ENCODE measurements at places on chromosomes 1 and 21.

- no peak for DNase-seq
These were observed 78.8 kb downstream of the TRABD2B start for GRCh38 chr1:47918257-47918867.

DNA sequence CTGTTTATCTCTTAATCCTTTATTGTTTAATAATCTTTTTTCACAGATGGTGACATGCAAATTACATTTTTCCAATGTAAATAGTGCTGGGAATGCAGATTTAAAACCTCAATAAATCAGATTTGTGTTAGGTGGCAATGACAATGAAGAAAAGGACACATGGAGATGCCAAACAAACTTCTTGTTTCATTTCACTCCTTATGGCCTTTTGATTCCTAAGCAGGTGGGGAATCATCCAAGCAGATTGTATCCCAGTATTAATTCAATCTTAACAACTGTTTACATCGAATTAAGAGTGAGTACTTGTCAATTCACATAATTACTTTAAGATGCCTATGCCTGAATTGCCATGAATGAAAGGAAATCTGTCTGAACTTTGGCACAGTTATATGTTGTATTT lies 98.9 kb upstream of the RGS18 start:
- no peak for DNase-seq

GRCh38 chr1:235275223-235275622 lies 52.8 kb downstream of the ARID4B start:
- peak; percentile 21 for DNase-seq

- no peak for DNase-seq
These were observed 1.9 kb upstream of the TMEM35B start for GRCh38 chr1:34987018-34987417.

- DNase-seq: peak; percentile 23
These were observed 4.4 kb downstream of the DVL1 start for GRCh38 chr1:1344655-1345361.

- DNase-seq: no peak
These were observed 34.7 kb upstream of the GPR25 start for GRCh38 chr1:200837931-200838571.

DNA sequence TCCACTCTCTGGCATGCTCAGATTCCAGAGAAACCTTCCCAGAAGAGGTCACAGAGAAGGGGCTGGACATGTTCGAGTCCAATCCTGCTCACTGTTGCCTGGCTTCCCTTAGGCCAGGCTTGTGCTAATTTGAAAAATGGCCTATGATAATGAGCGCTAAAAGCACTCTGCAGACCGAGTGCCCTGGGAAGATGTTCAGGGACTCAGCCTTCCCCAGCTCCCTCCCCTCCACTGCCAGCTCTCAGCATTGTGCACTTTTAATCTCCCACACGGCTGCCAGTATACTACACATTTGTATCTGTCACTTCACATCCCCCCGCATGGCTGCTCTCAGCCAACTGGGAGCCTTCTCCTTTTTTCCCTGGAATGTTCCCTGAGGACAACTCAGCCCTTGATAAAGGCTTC lies 24.1 kb downstream of the FAM163A start:
- DNase-seq: no peak

DNA sequence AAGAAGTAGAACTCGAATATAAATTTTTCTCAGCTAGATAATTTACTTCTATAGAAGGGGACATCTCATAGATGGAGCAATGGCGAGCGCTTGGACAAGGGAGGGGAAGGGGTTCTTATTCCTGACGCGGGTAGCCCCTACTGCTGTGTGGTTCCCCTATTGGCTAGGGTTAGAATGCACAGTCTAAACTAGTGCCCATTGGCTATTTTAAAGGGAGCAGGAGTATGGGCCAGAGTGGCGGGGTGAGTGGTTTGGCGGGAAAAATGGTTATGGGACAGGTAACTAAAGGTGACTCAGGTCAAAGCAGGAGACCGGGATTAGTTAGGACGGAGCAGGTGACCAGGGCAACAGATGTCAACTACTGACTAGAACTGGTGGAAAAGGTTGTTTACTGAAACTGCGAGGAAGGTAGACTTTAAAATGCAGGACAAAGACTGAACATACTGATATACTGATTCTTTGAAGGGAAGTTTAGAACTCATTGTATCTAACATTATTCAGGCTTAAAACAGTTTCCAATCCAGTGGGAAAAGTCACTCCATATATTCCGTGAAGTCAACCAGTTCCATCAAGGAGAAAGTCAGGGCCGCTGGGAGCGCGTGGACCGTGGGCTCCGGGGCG lies 940 bp upstream of the ATAD3A start:
- no peak for DNase-seq

- no peak for DNase-seq
These were observed 15.2 kb downstream of the GPR161 start for GRCh38 chr1:168121401-168122011.

DNA sequence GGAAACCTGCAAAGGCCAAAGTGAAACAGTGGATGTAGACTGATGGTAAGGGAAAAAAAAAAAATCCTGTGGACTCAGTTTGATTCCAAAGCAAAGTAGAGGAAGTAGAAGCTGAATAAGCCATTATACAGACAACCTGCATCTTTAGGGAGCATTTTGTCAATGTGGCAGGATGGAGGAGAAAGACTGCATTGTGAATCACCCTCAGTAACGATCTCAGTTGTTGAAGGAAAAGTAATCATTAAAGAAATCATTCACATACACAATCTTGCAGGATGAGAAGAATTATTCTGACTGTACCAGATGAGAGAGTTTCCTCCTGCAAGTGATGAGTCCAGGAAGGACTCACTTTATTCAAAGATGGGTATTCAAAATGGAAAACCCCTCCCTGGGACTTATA lies 45.1 kb upstream of the TRIM67 start:
- no peak for DNase-seq

GRCh38 chr1:145987926-145988325 lies 8.5 kb downstream of the TXNIP start:
- DNase-seq: no peak

DNA sequence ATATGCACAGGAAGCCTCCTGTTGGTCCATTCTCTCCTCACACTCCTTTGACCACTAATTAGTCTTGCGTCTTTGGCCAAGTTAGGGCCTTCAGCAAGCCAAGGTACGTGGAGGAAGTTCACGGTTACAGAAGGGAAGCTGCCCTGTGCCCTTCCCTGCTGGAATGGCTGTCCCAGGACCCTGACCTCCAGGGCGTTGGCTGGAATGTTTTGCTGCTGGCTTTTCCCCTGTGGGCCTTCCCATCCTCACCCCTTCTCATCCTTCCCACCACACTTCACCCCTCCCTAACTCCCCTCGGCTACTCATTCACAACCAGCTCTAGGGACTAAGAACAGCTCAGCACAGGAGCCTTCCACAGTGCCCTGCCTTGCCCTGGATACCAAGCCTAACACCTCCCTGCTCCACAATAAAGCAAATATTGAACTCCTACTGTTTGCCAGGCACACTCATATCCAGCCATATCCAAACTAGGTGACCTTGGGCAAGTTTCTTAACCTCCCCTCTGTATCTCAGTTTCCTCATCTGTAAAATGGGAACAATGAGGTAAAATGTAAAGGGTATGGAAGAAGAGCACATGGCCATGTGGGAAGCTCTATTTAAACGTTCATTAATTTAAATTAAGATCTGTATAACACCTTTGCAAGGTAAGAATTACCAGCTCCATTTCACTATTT lies 8.8 kb upstream of the CDCP2 start:
- no peak for DNase-seq

- DNase-seq: no peak
These were observed 11.9 kb upstream of the MRPL55 start for GRCh38 chr1:228120857-228121489.

GRCh38 chr1:17853241-17853935 lies 98.3 kb downstream of the ACTL8 start:
- DNase-seq: no peak

DNA sequence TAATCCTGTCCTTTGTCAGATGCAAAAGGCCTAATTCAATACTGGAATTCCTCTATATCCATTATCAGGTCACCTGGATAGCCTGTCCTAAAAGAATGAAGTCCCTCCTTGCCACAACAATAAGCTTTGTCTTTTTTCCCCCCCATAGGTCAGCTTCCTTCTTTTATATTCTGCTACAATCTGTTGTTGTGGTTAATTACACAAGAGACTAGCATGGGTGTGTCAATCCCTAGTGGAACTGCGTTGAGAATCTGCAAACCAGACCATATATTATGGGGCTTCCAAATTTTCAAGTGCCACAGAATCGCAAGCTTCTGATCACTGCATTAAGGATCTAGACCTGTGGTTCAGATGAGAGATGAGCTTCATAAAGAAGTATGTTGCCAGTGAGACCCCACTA lies 349.6 kb downstream of the SMYD3 start:
- no peak for DNase-seq

DNA sequence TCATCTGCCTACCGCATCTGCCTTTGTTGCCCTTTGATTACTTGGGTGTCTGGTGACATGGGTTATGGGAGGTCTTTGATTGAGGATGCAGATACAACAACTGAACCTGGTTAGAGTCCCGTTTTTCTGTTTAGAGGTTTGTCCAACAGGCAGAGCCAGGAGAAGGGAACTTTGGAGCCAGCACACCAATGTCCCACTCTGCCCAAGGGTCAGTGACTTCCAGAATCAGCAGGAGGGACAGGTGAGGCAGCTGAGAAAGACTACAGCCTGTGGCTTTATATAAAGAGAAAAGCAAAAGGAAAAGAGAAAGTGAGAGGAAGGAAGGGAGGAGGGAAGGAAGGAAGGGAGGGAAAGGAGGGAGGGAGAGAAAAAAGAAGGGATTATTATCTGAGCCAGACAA lies 101.5 kb upstream of the ZNF644 start:
- no peak for DNase-seq

DNA sequence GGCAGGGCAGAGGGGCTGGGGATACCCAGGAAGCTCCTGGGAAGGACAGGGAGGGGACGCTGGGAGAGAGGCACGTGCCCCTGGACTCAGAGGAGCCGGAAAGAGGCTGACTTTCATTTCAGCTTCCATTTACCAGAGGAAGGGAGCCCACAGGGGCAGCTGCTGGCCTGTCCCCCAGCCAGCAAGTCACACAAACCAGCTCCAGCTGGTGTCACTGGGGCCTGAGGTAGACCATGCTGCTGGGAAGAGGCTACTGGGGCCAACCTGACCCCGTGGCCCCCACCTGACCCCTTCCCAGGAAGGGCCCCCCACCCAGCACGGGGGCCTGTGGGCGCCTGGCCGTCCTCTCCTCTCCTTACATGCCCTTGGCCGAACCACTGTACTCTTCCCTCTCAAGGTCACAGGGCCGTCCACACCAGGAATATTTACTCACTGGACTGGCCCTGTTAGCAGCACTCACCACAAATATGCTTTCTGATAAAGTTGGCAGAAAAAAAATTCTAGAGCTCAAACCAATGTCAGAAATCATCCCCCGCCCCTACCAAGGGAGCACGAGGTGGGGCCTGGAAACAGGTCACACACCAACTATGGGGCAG lies 110.5 kb downstream of the CASZ1 start:
- no peak for DNase-seq

DNA sequence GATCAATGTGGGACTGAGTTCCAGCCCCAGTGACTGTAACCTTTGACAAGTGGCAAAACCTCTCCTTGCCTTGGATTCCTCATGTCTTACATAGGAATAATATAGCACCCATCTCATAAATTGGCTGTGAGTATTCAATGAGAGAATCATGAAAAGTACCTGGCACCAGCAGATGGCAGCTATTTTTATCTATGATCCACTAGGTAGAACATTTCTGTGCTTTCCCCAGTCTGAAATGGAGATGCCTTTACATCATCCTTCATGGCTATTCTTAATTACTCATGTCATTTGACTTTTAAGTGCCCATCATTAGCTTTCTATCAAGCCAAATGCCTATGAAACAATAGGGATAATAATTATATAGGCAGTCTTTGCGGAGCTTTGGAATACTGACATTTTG lies 130.1 kb downstream of the TGFB2 start:
- no peak for DNase-seq

DNA sequence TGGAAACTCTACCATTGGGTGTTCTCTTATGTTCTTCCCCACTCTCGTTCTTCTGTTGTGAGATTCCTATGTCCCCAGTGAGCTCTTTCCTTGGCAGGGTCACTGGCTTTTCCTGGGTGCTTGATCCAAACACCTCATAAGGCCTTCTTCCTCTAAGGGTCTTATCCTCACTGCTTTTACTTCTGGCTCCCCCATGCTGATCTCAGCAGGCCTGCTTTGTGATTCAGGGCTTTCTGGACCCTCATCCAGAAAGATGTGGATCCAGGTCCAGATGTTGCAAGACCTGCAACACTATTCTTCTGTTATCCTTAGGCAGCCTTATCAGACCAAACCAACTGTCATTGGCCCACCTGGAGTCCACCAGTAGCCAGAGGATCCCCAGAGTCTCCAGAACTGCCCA lies 11.2 kb upstream of the MYOG start:
- DNase-seq: no peak

DNA sequence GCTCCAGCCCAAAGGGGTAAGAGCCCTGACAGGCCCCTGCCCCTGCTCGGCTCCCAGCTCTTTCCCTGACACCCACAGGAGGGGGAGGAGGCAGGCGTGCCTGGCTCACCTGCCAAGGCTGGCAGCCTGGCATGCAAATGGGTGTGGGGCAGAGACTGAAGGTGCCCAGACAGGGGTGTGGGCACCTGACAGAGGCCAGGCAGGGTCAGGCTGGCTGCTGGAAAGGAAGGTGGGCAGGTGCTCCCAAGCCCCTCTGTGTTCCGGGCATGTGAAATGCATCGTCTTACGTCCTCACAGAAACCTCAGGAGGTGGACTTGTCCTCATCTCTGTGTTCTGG lies 19.4 kb upstream of the CASZ1 start:
- DNase-seq: no peak

GRCh38 chr1:26363549-26364448 lies 8.8 kb downstream of the ZNF683 start:
- DNase-seq: peak; percentile 82

GRCh38 chr1:243216741-243217140 lies 38.3 kb downstream of the CEP170 start:
- DNase-seq: no peak

DNA sequence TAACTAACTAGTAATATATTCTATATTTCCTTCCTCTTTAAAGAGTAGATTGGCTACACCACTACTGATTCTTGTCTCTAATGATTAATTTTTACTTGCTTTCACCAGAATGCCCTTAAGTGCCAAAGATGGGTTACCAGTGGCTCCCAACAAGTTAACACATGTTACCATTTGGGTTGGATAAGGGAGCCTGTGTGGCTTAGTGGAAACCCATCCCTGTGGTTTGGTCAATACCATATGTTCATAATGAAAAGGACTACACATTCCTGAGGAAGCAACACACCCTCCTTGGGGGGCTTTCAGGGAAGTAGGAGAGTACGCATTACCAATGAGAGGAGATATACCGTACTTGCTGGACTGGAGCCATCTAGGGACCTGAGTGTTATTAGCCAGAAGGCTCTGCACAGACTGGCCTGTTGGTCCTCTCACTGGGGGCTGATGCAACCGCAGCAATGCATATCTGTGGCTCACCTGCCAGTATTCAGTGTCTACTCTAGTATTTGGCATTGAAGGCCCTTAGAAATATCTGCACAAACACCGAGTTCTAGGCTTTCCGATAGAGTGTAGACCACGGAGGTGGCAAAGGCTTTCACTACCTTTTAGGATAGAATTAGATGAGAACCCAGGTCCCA lies 29.3 kb upstream of the PLXNA2 start:
- DNase-seq: no peak

GRCh38 chr21:29610779-29611360 lies 312.1 kb downstream of the BACH1 start:
- no peak for DNase-seq
